ENCODE measurements at places on chromosomes 6 and 20.

- no peak for DNase-seq
Observed at GRCh38 chr6:105619971-105620741, 217.3 kb upstream of the PREP start.

GRCh38 chr6:71287926-71288227 lies 734 bp upstream of the OGFRL1 start:
- DNase-seq, result no peak

DNA sequence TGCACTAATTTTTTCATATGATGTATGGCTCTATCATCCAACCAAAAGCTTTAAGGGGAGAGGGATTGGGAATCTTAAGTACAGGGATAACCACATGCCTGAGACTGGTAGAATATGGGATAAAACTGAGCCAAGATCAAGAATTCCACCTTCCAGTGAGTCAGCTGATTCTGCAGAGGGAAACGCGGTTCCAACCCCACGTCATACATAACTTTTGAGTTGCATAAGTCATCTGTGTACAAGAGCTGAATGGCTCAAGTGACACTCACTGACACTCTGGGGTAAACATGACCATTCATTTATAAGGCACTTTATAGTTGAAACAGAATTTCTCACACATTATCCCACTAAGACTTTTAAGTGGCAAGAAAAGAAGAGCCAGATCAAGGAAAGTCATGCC lies 16.4 kb downstream of the TRIM27 start:
- no peak for DNase-seq

DNA sequence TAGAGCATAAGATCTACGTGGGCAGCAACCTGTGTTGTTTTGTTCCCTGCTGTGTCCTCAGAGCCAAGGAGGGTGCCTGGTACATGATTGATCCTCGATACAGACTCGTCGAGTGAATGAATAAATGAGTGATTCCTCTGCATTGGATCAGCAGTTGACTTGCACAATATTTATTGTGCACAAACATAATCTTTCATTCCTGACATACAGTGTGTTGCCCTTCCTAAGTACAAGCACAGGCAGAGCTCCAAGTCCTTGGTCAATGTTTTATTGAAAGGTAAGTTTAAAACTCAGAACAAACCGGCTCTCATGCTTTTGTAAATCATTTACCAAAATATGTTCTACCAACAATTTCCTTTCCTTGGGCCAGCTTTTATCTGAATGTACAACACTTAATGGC lies 57.4 kb downstream of the STMND1 start:
- DNase-seq, result no peak

DNA sequence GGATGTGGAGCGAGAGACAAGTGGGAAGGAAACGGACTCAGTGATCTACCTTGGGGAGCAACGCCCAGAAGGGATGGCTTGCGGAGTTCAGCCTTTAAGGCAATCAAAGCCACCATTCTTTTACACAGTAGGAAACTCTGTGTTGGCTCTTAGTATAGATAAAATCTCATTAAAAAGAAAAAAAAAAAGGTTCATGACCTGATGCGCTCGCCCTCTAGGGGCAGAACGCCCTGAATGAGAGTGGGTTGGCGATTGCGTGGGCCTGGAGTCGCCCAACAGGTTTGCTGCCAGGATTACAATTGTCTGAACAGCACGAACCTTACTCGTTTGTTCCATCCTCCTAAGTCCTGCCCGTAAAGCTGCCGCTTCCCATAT lies 1.2 kb downstream of the TPD52L1 start:
- no peak for DNase-seq

- DNase-seq, result no peak
Observed at GRCh38 chr20:19022791-19023448, 189.5 kb upstream of the SLC24A3 start.

- DNase-seq, result peak; percentile 61
Observed at GRCh38 chr20:36969478-36970186, 18.1 kb upstream of the SAMHD1 start.

DNA sequence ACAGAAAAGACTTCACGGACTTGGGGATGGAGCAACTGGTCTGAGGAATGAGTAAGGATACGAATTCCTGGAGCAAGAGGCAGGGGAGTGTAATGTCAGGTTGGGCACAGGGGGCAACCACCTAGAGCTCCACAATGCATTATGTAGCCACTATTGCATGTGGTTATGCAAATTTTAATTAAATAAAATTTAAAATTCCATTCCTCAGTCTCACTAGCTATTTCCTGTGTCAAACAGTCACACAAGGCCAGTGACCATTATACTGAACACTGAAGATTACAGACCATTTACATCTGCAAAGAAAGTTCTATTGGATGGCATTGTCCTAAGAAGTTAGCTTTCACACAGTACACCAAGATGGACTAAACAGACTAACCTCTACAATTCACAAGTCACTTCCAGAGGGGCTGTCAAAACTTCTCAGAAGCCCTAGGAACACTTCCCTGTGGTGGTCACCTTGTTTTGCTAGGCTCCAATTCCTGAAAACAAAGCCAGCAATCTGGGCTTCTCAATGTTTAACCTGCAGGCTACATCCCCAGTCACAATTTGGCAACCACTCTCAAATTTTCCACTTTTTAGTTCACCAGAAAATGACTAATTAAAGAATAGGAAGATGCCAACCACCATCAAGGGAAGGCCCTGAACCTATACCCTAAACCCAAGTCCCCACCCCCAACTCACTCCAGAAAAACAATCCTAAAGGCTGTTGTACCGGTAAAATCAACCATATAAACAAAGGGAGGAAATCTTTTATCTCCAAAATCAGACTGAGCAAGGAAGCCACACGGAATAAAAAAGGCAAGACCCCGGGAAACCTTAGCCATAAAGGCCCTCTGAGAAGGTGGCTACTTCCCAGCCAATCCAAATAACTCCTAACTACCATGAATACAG lies 34.2 kb upstream of the C20orf203 start:
- DNase-seq, result no peak

Data from CD4-positive, alpha-beta T cell treated with Interleukin-4 for 4 hours (primary cell).